OCI-M1 (cell line): ENCODE measurements at places on chromosomes 12 and 14.

DNA sequence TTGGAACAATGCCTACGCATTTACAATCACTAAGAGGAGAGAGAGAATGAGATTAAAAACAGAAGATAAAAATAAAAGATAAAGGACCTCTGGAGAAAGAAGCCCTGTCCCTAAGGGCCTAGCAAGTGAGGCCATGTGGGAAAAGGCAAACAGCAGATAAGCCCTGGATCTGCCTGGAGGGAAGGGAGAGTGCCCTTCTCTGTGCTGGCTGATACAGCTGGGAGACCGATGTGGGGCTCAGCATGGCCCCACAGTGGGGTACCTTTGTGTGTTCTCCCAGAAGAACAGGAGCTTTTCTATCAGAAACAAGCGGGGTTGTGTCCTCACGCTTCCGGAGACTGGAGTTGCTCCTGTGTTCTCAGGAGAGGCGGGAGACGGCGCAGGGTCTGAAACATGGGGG, 59.9 kb downstream of the TMCC3 start:
- DNase-seq, result no peak

GRCh38 chr12:47082796-47083621, 3.2 kb upstream of the AMIGO2 start:
- peak; percentile 67 for DNase-seq

GRCh38 chr14:105537580-105538474, 11.4 kb downstream of the TMEM121 start:
- peak; percentile 21 for DNase-seq

- DNase-seq, result peak; percentile 50
Measured at GRCh38 chr12:66066137-66066928, 64.2 kb downstream of the LLPH start.

DNA sequence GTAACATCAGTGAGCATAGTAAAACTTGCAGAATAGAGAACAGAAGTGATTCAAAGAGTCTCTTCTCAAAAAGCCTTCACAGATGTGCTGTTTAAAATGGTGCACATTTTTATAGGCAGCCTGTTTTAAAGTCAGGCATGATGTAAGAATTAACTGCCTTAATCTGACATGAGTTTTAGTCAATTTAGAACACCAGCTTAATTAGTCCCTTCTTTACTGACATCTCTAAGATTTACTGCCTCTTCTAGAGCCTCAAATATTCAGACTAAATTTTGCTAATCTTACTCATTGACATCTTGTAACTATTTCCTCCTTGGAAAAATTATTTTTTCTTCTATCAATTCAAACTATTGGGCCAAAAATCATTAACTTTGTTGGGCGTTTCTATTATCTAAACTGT, 782.5 kb downstream of the C12orf50 start:
- DNase-seq, result no peak

GRCh38 chr12:5018677-5019076, 25.0 kb upstream of the KCNA5 start:
- no peak for DNase-seq

GRCh38 chr12:130830246-130830551, 8.9 kb downstream of the STX2 start:
- no peak for DNase-seq

GRCh38 chr14:73173092-73173735, 36.9 kb downstream of the PSEN1 start:
- DNase-seq, result peak; percentile 46
